ENCODE measurements at places on chromosomes 4 and X.

GRCh38 chrX:70134116-70134477 is 850 bp downstream of the IGBP1 start:
- DNase-seq, result no peak

DNA sequence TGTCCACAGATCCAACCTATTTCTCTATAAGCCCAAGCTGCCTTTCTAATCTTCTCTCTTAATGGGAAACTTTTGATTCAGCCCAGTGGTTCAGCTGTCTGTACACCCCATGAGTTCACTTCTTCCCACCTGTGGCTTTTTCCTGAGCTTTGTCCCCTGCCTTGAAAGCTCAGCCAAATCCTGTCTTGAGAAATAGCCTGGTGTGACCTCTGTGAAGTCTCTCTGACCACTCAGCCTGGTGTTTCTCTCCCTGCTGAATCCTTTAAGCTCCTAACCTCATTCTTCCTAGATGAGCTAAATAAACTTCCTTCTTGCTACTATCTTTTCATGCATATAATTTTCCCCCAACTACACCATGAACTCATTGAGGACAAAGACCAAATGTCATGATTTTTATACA is 15.2 kb upstream of the HERC5 start:
- no peak for DNase-seq

GRCh38 chrX:121032531-121032930 is 14.9 kb upstream of the GLUD2 start:
- no peak for DNase-seq

GRCh38 chrX:68895341-68895755 is 66.5 kb downstream of the EFNB1 start:
- peak; percentile 55 for DNase-seq

- no peak for DNase-seq
Measured at GRCh38 chr4:71236226-71236625, 102.6 kb upstream of the SLC4A4 start.

DNA sequence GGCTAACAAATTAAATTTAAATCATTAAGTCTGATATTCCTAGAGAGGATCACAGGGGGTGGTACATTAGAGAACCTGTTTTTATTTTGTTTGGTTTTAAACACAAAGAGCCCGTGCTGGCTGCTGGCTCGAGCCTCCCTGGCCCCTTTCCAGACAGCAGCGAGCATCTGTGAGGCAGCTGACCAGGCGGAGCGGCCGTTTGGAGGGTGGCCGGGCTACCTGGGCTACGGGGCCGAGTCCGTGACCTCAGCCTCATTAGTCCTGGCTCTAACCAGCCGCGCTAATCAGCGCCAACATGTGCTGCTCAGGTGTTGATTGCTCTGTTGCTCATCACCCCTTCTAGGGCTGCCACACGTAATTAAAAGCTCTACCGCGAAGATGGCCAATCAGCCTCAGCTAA is 35.3 kb downstream of the DCTD start:
- DNase-seq, result no peak
